LoVo (cell line): ENCODE measurements at places on chromosomes 6 and 20.

DNA sequence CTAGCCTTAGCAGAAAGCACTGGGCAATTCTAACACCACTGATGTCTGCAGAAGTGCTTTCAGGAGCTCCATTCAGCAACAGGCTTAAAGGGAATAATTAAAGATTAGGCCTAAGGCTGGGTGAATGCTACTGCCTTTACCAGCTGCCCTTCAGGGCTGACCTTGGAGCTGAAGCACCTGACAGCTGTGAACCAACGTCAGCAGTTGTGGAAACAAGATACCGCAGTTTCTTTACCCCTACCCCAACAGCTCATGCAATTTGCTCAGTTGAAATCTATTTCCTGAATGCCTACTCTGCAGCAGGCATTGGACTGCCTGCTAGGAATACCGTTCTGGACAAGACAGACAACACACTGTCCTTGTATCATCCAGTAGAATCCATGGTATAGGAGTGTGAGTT, 51.5 kb upstream of the ADTRP start:
- no peak for DNase-seq

GRCh38 chr6:165222315-165223025, 86.9 kb downstream of the C6orf118 start:
- DNase-seq, result no peak

- DNase-seq, result no peak
Measured at GRCh38 chr6:150211700-150212511, 69.1 kb downstream of the PPP1R14C start.

- DNase-seq, result no peak
Measured at GRCh38 chr20:20888936-20889335, 176.5 kb upstream of the RALGAPA2 start.

- DNase-seq, result no peak
Measured at GRCh38 chr6:63440057-63440456, 120.3 kb upstream of the LGSN start.

DNA sequence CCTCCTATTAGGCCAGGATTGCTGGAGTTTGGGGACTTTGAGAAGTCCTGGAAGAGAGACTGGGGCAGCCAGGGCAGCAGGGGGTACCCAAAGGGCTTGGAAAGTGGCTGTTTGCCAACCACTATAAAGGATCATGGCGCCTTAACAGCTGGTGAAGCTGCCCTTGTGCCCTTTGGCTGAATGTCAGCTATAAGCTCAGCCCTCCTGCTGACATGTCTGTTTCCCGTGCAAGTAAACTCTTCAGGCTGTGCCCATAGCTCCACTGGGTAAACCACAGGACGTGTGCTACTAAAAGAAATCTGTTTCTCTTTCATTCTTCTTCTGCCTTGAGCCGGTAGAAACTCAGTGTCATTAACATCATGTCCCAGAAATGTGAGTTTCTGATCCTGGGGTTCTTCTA, 97.3 kb downstream of the CAP2 start:
- no peak for DNase-seq

DNA sequence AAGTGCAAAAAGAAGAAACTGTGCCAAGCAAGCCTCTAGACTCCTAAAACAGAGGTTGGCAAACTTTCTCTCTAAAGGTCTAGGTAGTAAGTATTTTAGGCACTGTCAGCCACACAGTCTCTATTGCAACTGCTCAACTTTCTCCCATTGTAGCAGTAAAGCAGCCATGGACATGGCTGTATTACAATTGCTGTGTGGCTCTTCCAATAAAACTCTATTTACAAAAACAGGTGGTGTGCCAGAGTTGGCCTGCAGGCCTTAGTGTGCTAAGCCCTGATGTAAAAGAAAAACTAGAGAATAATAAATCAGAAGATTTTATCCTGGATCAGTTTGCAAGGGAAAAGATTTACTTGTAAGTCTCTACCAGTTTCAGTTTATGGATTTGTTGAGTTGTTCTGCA, 74.0 kb downstream of the CRYBG1 start:
- DNase-seq, result no peak

GRCh38 chr20:2398449-2398848, 17.7 kb downstream of the TGM6 start:
- no peak for DNase-seq

GRCh38 chr6:35439308-35439707, 12.8 kb upstream of the FANCE start:
- DNase-seq, result no peak

DNA sequence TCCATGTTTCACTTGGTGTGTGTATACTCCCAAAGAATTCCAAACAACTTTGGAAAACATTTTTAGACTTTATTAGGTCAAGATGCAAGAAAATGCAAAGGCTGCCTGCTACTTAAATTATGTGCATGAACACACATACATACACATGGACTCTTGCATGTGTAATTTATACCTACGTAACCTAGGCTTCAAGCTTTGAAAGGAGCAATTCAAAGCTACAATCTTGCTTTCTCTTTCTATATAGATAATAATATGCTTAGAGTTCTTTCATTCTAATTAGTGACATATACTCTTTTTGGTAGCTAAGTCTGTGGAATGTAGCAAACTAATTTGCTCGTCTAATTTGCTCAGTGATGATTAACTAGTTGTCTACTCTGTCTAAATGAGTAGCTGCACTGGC, 146.5 kb downstream of the EPHA7 start:
- no peak for DNase-seq

- DNase-seq, result no peak
Measured at GRCh38 chr6:169366258-169366901, 112.7 kb upstream of the THBS2 start.

DNA sequence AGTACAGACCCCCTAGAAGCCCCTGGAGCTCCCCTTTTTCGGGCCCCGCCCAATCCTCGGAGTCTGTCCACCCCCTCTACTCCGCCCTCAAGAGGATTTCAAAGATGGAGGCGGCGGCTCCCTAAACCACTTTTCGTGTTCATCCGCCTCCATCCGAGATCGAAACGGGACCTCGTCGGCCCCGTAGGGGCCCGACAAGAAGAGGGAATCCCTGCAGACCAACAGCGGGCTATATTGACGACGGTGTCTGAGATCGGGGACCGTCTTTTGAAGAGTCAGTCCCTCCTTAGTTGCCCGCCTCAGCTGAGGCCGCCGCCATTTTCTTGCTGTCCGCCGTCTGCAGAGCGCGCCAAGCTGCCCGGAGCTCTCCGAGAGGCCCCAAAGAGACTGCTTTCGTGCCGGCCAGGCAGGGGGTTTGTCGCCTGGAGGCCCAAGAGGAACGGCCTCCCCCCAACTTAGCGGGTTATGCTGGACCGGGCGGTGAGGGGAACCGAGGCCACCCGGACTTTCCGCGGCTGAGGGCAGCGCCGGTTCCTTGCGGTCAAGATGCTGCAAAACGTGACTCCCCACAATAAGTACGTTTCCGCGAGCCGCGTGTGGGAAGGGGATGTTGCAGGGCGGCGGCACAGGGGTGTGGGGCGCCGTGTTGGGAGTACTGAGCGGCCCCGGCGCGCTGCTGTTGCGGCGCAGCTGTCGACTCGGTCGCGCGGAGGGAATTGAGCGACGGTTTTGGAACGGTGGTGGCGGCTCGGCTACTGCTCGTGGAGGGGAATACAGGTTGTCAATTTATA, 4.2 kb downstream of the BRD2 start:
- no peak for DNase-seq

- DNase-seq, result no peak
Measured at GRCh38 chr6:37487591-37488380, 11.9 kb downstream of the CCDC167 start.
